ENCODE measurements at places on chromosomes 6 and 20.

- no peak for DNase-seq
Measured at GRCh38 chr20:63070301-63070625, 63.5 kb upstream of the BHLHE23 start.

- no peak for DNase-seq
Measured at GRCh38 chr6:123908797-123909196, 105.1 kb downstream of the NKAIN2 start.

DNA sequence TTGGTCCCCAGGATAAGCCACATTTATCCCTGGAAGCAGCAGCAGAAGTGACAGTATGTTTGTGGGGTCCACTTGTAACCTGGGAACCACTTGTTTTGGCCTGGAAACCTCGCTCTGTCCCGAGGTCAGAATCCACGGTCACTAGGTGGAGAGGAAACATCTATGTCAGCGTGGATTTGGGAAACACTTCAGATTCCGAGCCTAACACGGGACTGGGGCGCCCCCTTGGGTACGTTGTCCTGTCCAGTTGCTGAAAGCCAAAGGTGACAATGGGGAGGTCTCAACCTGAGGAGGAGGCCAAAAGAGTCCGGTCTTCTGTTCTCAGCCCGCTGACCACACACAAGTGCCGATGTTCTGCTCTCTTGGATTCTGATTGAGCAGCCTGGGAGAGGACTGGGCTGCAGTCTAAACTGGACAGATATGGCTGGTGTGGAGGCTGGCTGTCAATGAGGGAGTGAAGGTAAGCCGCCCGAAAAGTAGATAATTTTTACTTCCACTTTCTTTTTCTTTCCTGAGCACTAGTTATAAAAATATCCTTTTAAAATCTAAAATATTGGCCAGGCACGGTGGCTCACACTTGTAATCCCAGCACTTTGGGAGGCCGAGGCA, 4.9 kb upstream of the ZFP57 start:
- DNase-seq, result no peak

DNA sequence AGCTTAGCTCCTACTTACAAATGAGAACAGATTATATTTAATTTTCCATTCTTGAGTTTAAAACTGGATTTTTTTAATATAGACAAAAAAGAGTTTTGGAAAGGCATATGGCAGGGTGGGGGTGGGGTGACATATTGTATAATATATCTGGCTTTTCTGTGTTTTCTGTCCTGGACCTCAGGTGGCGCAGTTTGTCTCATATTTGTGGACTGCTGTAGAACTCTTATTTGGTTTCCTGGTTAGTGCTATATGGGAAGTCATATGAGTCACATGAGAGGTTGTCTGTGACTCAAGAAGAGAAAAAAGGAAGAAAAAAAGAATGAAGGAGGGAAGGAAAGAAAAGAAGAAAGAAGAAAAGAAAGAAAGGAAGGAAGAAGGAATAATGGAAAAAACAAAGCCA, 131.8 kb downstream of the CLVS2 start:
- DNase-seq, result no peak

DNA sequence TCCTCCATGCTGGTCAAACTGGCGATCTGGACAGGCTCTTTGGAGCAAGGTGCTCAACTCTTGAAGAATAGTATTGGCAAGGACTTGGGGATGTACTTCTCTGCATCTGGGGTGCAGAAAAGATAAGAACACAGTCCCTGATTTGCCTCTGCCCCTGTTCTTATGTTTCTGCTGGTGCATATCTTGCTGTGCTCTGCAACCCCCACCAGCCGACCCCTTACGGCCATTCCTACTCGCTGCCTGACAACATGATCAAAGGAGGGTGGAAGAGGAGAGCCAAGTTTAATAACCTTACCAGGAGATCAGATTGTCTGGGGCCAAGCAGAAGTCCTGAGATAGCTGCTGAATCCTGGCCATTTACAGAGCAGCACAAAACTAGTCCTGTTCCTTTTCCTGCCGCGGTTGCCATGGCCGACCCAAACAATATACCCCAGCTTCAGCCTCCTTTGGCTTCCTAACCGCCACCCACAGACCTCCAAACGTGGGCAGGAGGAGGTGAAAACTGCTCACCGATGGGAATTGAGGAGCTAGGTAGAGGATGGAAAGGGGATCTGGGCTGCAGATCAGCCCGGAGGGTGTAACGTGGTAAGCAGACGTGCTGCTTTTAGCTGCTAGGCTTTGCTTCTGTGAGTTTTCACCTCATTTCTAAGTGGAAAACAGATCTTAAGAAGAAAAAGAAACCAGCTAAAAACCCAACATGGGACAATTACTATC, 60.9 kb downstream of the ATXN1 start:
- no peak for DNase-seq

DNA sequence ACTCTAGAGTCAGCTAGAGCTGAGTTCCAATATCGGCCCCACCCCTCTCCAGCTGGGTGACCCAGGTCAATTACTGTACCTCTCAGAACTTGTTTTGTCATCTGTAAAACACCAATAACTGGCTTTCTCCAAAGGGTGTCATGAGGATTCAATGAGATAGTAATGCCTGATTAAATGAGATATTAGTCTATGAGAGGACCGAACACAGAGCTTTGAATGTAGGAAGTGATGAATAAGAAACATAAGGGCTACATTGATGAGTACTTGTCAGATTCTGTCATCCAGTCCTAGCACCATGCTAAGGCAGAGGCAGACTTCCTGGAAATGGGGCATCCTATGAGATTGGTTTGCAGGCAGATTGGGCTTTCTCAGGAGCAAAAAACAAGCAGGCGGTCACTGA, 20.2 kb downstream of the BPI start:
- no peak for DNase-seq

DNA sequence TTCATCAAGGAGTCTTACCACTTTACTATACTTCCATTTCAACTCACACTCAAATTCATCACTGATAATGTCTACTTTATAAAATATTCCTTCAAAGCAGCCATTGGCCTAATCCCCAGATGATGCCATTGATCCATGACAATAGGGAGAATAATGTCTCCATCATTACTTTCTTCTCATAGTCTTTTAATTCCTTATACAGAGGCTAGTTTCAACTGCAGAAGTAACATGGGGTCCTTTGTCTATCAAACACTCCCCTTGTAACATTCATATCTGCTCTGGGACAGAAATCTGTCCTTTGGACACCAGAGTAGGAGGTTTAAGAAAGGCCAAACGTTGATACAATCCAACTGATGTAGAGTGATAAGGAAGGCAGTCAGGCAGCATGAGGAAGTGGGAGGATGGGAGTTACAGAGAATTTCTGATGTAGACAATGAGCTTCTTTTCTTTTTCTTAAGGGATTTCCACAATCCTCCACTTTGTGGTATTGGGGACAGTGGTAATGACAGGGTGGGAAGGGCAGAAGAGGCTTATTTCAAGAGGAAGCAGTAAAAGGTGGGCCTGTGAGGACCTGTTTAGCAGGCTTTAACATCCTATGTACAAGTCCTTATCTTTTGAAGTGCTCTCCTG, 18.9 kb upstream of the HLA-DOA start:
- DNase-seq, result no peak

- no peak for DNase-seq
Measured at GRCh38 chr6:97405818-97406409, 122.9 kb upstream of the MMS22L start.

GRCh38 chr6:37695857-37696219, 1.8 kb downstream of the MDGA1 start:
- DNase-seq, result no peak

DNA sequence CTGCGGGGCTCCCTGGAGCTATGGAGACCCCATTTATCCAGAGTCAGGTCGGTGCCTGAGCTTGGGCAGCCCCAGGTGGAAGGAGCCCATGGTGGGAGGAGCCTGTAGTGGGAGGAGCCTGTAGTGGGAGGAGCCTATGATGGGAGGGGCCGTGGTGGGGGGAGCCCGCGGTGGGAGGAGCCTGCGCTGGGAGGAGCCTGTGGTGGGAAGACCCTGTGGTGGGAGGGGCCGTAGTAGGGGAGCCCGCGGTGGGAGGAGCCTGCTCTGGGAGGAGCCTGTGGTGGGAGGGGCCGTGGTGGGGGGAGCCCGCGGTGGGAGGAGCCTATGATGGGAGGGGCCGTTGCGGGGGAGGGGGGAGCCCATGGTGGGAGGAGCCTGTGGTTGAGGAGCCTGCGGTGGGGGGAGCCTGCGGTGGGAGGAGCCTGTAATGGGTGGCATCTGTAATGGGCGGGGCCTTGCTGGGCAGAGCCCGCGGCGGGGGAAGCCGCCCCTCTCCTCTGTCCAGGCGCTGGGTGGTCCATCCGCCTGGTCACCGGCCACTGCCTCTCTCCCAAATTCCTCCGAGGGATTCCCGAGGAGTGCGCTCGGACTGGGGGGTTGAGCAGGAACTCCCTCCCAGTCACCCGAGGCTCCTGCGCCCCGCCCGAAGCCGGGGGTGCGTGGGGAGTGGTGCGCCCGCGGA, 567 bp upstream of the FNDC11 start:
- no peak for DNase-seq

DNA sequence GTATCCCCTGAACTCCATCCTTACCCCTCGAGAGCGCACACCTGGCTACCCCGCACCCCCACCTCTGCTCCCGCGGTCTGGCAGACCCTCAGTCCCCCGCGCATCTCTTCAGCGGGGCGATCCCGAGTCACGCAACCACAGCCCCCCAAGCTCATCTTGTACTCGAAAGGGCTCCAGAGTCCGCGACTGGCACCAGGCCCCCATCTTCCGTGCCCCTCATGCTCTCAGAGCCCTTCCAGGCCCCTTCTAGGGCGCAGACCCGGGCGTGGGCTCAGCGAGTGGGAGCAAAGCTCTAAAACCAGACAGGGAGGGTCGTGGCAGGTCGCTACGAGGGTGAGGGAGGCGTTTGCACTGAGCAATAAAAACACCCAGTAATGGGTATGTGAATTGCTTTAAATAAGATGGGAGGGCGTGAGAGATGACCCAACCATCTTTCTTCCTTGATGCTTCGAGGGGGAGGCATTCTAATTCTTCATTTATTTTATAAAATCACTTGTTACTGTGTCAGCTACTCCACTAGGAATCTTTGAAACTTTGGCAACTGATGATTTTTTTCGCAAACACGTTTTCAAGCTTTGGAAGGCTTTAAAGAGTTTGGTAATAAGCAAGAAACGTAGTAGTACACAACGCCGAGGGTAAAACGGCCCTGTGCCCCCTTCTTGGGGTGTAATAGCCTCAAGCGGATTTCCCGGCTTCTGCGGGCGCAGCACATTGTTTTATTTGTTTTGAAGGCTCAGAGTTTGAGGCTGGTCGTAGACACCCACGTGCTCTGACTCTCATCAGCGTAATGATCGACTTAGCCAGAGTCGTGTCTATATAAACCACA, 42.6 kb upstream of the SUPT3H start:
- DNase-seq, result no peak

GRCh38 chr6:128007658-128008057, 106.8 kb upstream of the THEMIS start:
- DNase-seq, result no peak

GRCh38 chr6:134170844-134171243, 118.4 kb upstream of the SLC2A12 start:
- no peak for DNase-seq
